Pancreas (tissue), 10 donors: ENCODE measurements at places on chromosomes 2 and 18. TPM values are rescaled to one million over a fixed set of nuclear protein-coding genes. Genes with fewer than 3 reads are reported as not detected.

Gene SLC8A1
- 7.1 TPM for total RNA-seq

Gene KCNIP3
- 3.5 TPM for total RNA-seq

Gene FOXD4L1
- total RNA-seq: not detected

Gene LRRC30
- total RNA-seq: not detected

Gene PIAS2
- total RNA-seq: 17.1 TPM

Gene AKAIN1
- total RNA-seq: not detected

Gene BOK
- total RNA-seq: 24.8 TPM

Gene BCL2
- 5.3 TPM for total RNA-seq

Gene SYT4
- 7.3 TPM for total RNA-seq

Gene RIT2
- not detected for total RNA-seq

Gene SLC14A1
- total RNA-seq: 1.2 TPM
